T-helper 17 cell (primary cell): ENCODE measurements at places on chromosomes 2 and 18.

DNA sequence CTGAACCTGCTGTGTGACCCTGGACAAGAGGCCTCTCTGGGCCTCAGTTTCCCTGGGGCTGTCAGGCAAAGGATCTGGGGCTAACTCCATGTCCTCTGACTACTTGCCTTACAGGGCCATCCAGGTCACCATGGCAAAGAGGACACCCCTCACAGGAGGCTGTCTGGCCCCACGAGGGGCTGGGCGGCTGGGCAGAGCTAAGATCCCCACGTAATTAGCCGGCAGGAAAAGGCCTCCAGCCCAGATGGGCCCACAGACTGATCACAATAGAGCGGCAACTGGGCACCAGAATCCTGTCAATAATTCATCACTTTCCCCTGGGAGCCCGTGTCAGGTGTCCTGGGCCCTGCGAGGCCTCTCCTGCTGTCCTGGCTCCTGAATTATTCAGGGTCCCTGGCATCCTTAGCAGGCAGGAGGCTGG is 44.8 kb upstream of the OTOF start:
- DNase-seq = no peak
- H3K27ac ChIP-seq = no peak overlapping the region
- H3K4me3 ChIP-seq = no peak overlapping the region
- peaks cover 25% of the 10 kb centered on the region for H3K27me3 ChIP-seq
- no peaks in the 10 kb centered on the region for H3K36me3 ChIP-seq

DNA sequence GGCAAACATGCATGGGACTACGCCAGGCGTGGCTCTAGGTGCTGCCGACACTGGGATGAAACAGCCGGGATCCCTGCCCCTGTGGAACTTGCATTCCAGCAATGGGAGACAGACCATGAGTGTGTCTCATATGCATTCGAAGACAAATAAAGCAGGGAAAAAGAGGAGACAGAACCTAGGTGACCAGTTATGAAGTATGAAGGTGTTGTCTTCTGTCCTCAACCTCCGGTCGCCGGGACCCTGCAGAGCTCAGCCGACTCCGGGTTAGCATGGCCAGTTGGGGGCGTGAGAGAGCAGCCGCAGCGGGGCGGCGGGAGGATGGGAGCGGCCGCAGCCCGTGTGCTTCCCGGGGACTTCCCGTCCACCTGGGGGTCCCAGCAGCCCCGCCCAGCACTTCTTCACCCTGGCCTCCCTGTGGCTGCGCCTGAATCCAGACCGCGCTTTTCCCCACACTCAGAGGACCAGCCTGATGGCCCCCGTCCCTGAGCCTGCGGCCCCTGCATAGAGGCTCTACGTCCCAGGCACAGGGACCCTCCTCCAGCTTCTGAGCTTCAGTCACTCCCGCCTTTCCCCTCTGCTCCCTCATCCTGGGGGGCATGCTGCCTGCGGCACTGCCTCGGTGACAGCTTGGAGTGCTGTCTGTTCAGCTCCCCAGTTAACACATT is 11.4 kb downstream of the ID2 start:
- H3K4me3 ChIP-seq = peak overlapping the region; percentile 70
- H3K4me1 ChIP-seq = peaks cover 5% of the 10 kb centered on the region

GRCh38 chr18:62389761-62390481 is 64.8 kb downstream of the TNFRSF11A start:
- no peak overlapping the region for H3K4me3 ChIP-seq
- no peaks in the 10 kb centered on the region for H3K4me1 ChIP-seq
- H3K27ac ChIP-seq = no peak overlapping the region
- peaks cover 31% of the 10 kb centered on the region for H3K27me3 ChIP-seq
- DNase-seq = no peak

DNA sequence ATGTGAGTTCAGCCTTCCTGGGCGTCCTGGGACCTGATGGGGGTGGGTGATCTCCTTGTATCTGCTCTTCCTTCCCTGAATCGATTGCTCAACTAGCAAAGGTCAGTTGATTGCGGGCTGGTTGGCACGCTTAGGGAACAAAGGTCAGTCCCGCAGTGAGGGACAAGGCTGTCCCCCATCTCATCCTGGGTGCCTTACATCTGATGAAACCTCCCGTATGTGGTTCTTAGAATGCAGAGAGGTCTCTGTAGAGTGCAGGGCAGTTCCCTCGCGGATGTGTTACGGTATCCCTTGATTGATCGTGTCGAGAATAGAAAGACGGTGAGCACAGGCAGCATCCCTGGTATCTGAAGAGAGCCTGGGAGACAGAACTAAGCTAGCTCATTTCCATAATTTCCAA is 56.4 kb upstream of the RBM44 start:
- no peak overlapping the region for H3K4me3 ChIP-seq
- DNase-seq = no peak
- peaks cover 46% of the 10 kb centered on the region for H3K4me1 ChIP-seq
- no peaks in the 10 kb centered on the region for H3K27me3 ChIP-seq
- peaks cover 2% of the 10 kb centered on the region for H3K36me3 ChIP-seq
